ENCODE measurements at places on chromosomes 4 and X. TPM values are rescaled to one million over a fixed set of nuclear protein-coding genes. Genes with fewer than 3 reads are reported as not detected.

Gene BMPR1B
- not detected for total RNA-seq

Gene CCDC110
- total RNA-seq, result not detected

Gene PAGE2B
- total RNA-seq, result 0.63 TPM

Gene FRAS1
- not detected for total RNA-seq

Gene STS
- total RNA-seq, result 2.0 TPM

Gene PLP1
- not detected for total RNA-seq

Gene CFI
- total RNA-seq, result not detected

Gene TMSB15A
- total RNA-seq, result 0.54 TPM

Gene SULT1B1
- 8.1 TPM for total RNA-seq

Gene FLNA
- 1,498 TPM for total RNA-seq

Gene MAGEA2B
- total RNA-seq, result not detected

Gene SOWAHD
- total RNA-seq, result 2.2 TPM

Gene S100G
- total RNA-seq, result not detected

Gene ZCCHC12
- total RNA-seq, result not detected

Gene EDA
- 2.5 TPM for total RNA-seq

Gene MAGEE1
- total RNA-seq, result 2.0 TPM

Gene NXF2B
- total RNA-seq, result not detected

Gene PDCL2
- not detected for total RNA-seq

Gene ZNF275
- total RNA-seq, result 24.3 TPM

Gene JADE3
- 0.63 TPM for total RNA-seq

Gene ATP11C
- total RNA-seq, result 13.8 TPM

Gene PSAPL1
- not detected for total RNA-seq

Gene MORF4L2
- total RNA-seq, result 120 TPM

Gene UGT2B7
- total RNA-seq, result not detected

Gene PFKFB1
- 0.15 TPM for total RNA-seq

Gene SYP
- 3.3 TPM for total RNA-seq

Gene HERC5
- total RNA-seq, result 57.7 TPM

Gene TIGD4
- total RNA-seq, result 0.34 TPM

Gene ANXA10
- total RNA-seq, result not detected

Gene FHIP1A
- total RNA-seq, result not detected

Gene GPR119
- not detected for total RNA-seq

Gene ETDA
- total RNA-seq, result not detected

Gene CDKL2
- total RNA-seq, result 0.49 TPM
